ENCODE measurements at places on chromosomes 13 and 19.

GRCh38 chr19:16778796-16779411 is 50.3 kb upstream of the SIN3B start:
- DNase-seq: peak; percentile 61

DNA sequence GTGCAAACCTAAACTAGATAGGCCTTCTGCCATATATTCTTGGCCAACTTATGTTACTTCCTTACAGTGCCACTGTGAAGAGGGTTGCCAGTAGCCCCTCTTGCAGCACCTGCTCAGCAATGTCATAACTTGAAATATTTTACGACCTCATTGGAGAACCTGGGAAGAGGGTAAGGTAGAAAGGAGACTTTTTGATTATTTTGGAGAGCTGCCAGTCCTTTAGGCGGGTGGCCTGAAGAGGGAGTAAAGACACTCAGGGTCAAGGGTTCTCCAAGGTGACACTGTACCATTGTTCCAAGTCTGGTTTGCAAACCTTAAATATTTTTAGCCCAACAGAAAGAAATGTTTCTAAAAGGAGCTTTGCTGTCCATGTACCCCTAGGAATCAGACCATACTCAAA is 118.3 kb downstream of the FLT1 start:
- DNase-seq: no peak

- no peak for DNase-seq
These were observed 208.9 kb upstream of the TMTC4 start for GRCh38 chr13:100883453-100883852.

GRCh38 chr13:52009946-52010345 is 1.3 kb downstream of the ATP7B start:
- DNase-seq: no peak

- DNase-seq: peak; percentile 79
These were observed 38.7 kb downstream of the NFIX start for GRCh38 chr19:13033819-13034611.

DNA sequence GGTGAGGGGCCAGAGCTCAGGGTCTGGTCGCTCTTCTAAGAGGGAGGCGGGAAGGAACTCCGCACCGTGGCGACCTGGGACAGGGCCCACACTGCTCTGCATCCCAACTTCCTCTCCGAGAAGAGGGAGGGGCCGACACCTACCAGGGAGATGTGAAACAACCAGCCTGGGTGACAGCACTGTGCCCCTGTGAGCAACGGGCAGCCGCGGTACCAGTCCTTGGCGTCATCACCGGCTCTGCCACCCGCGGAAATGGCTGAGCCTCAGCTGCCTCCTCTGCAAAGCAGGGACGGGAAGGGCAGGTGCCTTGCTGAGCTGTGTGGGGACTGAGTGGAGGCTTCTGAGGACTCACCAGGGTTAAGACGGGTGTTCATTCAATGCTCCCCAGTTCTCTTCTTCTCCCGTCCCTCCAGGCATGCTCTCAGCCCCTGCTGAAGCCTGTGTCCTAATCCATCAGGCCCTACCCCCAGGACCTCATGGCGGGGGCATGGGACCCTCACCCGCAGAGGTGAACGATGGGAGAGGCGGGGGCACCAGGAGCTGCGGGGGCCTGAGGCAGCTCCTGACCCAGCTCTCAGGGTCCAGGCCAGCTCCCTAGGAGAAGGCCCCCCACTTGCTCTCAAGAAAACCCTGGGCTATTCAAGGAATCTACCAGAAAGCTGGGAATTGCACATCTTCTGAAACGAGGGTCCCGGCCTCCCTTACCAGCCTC is 9.3 kb downstream of the ZNF787 start:
- DNase-seq: no peak

- DNase-seq: no peak
These were observed 100.8 kb downstream of the STK24 start for GRCh38 chr13:98476106-98476505.

- DNase-seq: no peak
These were observed 3.1 kb upstream of the GTF3A start for GRCh38 chr13:27421101-27421871.

GRCh38 chr13:111326621-111326965 is 6.2 kb downstream of the TEX29 start:
- DNase-seq: no peak

DNA sequence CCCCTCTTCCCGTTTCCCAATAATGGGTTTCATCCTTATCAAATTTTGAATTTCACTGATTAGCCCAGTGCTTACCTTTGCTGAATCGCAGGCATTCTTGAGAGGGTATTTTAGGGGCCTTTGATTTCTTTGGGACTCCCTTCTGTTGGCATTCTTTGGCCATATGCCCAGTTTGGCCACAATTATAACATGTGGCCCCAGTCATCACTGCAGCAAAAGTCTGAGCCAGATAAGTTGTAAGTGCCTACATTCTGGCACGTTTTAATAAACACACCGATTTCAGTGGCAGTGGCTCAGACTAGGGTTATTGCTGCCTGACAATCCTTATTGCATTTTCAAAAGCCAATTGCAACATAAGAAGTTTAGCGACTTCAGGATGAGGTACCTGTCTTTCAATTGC is 41.4 kb downstream of the ZNF726 start:
- DNase-seq: no peak

DNA sequence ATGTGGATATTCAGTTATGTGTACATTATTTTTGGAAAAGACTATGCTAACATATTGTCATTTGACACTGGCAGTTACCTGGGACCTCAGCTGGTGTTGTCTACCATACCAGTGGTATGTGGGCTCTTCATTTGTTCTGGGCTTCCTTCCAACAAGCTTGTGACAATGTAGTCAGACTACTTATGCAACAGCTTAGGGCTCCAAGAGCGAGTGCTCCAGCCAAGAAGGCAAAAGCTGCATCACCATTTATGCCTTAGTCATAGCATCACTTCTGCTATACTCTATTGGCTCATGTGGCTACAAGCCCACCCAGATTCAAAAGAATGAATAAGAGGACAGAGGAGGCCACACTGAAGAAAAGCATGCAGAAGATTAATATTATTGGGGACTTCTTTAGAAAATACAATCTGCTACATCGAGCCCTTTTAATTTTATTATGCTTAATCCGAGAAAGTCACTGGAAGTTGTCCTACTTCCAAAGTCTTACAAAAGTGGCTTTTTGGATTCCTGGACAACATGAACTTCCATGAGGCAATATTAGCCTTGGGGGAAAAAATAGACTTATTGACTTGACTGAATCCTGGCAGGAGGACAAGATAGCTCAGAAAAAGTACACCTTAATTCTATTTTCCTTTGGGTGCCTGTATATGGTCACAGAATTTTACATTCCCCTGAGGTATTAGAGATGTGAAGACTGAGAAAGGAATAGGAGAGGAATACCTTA is 529.4 kb upstream of the HTR2A start:
- no peak for DNase-seq

- DNase-seq: no peak
These were observed 421.7 kb upstream of the GPC6 start for GRCh38 chr13:92804926-92805325.

DNA sequence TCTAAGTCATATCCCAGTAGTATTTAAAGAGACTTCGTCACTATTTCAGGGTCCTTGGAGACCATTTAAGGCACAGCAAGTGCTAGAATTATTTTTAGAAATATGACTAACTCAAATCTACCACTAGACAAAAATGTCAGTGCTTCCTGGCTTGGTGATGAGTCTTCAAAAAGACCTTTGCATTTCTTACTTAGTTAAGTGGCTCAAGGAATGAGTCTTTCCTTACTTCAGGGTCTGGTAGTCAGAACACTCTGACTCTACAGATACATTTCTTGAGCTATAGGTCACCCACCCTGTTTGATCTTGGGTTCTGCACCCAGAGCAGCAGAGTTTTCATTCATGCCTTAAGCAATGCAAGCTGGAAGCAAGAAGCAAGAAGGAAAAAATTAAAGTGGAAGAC is 191.0 kb upstream of the HTR2A start:
- no peak for DNase-seq

DNA sequence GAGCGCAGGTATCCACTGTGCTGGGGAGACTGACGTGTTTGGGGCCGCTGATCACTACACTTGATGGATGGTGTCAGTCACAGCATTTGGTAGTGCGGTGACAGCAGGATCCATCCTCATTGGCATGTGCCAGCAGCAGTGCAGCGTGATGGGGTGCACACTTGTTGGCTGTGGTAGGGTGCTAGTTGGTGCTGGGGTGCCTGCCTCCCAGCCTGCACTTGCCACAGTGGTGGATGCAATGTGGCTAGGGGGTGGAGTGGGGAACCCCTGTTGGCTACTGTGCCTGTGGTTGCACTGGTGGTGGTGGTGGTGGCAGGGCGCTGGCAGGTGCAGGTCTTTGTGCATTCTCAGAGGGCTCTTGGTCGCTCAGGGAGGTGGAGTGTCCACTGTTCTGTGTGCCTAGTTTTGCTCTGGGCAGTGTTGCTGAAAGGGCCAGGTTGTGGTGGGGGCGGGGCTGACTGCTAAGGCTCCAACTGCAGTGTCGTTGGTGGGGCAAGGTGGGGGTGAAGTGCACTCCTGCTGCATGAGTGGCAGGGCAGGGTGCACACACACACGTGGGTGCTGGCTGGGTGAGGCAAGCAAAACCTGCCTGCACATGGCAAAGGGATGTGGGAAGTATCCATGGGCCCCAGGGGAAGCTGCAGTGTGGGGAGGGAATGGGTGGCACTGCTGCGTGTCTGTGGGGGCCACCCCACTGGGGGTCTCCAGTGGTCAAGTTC is 84.8 kb downstream of the ZMYM2 start:
- DNase-seq: no peak

DNA sequence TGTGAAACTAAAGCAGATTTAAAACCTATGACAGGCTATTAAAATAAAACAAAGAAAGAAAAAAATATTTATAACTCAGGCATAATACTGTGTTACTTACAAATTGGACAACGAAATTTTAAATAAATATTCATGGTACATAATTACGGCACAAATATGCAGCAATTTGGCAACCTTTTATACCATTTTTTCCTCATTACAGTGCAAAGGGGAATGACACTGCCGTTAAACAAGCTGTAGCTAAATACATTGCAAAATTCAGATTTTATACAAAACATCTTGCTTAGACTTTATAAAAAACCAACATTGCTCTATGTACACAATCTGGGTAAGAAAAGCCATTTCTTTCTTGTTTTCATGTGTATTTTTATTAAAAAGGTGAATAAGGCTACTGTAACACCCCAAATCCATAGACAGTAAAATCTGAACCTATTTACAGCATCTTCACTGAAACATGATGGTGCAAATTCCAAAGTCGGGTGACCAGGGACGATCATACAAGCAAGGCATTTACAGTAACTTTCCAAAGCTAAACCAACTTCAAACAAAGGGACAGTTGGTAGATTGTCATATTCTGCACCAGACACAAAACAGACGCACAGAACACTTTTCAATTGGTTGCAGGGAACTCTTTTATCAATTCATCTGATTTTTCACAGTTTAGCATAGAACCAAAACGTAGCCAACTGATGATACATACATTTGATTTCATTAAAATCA is 45.5 kb downstream of the EFNB2 start:
- no peak for DNase-seq

DNA sequence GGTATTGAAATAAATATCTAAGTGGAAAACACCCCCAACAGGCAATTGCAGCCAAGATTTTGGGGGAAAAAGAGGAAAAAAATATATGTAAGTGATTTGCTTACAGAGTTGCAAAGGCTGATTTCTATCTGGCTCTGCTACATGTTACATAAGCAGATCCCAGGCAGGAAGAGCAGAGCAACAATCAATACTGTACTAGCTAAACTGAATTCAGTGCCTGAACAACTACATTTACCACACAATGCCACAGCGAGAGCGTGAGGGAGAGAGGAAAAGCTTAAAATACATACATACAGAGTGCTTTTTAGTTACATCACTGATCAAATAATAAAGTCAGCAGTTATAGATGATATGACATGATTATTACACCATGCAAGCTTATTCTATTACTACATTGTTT is 665.6 kb upstream of the ARGLU1 start:
- DNase-seq: no peak

- peak; percentile 77 for DNase-seq
These were observed 5.1 kb upstream of the KRTDAP start for GRCh38 chr19:35495107-35496064.

- DNase-seq: no peak
These were observed 4.5 kb downstream of the SF3A2 start for GRCh38 chr19:2240881-2241760.

- no peak for DNase-seq
These were observed 145.7 kb downstream of the COL4A1 start for GRCh38 chr13:110161112-110161882.

GRCh38 chr13:99193152-99193551 is 7.5 kb upstream of the UBAC2 start:
- no peak for DNase-seq

DNA sequence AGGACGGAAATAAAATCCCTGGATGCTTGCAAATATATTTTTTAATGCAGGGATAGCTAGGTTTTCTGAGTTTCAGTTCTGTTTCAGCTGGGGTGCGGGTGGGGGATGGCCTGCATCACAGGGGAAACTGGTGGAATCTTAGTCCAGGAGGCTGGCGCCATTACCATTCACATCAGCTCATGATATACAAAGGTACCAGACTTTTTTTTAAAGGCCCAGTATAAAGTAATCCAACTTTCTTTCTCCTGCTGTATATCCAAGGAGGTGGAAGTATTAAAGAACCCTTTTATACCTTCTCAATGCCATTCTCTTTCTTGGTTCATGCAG is 343.8 kb downstream of the KCNRG start:
- no peak for DNase-seq

- DNase-seq: no peak
These were observed 1.8 kb downstream of the LCP1 start for GRCh38 chr13:46179969-46180763.

- peak; percentile 92 for DNase-seq
These were observed 1.5 kb downstream of the MYADM start for GRCh38 chr19:53868892-53869804.

- peak; percentile 58 for DNase-seq
These were observed 538 bp downstream of the ZNF428 start for GRCh38 chr19:43618921-43619261.

DNA sequence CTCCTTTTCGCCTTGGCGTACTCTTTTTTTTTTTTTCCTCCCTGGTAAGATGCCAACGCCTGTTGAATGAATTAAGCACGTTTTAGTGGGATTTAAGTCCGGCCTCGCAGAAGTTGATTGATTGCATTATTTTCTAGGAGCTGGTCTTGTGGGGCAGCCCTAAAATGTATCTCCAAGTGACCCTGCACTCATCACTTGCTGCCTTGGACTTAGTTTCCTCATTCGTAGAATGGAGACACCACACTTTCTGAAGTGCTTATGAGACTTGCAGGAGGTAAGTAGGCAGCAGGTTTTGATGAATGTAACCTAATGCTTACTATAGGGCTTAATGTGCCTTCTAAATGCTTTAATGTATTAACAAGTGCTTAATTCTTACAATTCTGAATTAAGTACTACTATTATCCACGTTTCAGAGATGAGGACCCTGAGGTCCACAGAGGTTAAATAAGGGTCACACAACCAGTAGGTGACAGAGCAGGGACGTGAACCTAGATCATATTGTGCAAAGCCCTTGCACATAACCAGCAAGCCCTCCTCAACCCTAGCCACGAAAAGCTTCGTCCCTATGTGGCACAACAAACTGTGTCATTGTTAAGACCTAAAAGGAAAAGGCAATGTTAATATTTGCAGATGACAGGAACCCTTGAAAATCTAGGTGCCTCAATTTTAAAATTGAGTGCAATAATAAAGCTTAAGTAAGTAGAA is 514 bp upstream of the ARGLU1 start:
- DNase-seq: no peak

- DNase-seq: no peak
These were observed 168.3 kb upstream of the SLITRK1 start for GRCh38 chr13:84050536-84050935.
